CD4-positive, alpha-beta T cell treated with Interleukin-4 for 4 hours (primary cell): ENCODE measurements at places on chromosomes 4 and X.
A peak's percentile ranks its signal among the peaks of the same experiment; 100 is the strongest.

DNA sequence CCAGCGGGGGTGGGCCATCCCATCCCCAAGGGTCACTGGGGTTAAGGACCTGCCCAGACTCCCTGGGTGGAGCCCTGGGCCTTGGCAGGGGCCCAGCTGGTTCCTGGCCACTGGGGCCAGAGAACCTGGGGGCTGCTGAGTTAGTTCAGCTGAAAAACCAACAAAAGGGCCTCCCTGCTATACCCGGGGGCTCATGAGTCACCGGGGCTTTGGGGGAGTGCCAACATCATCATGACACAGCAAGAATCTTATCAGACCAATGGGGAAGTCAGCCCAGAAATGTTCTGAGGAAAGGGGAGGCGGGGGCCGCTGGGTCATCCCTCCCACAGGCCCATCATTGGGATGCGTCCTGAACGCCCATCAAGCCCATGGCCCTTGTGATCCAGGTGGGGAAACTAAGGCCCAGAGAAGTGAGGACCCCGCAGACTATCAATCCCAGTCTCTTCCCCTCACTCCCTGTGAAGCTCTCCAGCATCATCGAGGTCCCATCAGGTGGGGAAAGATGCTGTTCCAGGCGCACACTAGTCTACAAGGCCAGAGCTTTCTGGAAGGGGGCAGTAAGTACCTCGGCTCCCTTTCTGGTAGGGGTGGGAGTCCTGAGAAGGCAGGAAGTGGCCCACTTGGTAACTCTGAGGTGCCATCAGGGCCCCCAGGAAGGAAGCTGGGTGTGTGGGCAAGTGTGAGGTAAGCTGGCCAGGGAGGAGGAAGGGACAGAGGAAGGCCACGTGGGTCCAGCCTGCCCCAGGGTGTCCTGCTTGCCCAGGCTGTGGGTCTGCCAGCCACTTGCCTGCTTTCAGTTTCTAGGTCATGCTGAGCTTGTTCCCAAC, 4.5 kb downstream of the G6PD start:
- DNase-seq: peak; percentile 58

DNA sequence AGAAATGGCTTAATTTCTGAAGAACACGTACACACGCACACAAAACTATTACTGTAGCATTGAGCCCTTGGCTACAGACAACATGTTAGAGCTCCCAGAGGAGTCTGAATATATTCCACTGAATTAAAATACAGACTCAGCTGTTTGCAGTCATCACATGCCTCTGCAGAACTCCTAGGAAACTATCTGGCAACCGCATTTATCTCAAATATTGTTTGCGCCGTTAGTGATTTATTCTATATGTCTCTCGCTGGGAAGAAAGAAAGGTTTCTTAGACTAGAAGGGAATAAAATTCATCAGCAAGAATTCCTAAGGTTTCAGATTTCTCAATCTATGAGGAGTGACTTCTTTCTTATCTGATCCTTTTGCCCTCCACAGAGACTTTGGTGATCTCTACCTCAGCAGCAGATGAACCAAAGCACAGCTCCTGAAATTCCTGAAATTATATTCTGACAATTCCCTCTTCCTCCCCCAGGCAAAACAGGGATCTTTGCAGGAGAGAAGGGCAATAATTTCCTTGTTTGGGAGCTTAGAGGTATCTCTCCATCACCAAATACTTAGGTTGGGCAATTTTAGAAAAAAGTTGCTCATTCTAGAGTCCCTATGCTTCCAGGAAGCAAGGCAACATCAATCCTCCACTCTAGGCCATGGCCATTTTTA, 199.2 kb downstream of the APBB2 start:
- DNase-seq: no peak

DNA sequence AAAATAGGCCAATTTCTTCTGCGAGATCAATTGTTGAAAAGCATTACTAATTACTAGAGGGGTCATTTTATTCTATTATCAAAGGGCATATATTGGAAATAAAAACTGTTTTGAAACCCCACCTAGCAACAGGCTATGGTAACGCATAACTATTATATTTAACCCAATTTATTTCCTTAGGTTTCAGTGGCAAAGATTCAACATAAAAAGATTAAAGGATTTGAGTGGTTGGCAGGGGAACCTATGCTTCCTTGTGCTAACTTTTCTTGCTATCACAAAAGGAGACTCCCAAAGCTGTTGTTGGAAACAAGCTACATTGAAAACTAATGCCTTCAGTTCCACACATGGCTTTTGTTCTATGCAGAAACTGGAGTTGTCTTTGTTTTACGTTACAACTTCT, 166.9 kb upstream of the KLF3 start:
- no peak for DNase-seq

GRCh38 chr4:6887591-6888371, 21.8 kb upstream of the TBC1D14 start:
- no peak for DNase-seq

DNA sequence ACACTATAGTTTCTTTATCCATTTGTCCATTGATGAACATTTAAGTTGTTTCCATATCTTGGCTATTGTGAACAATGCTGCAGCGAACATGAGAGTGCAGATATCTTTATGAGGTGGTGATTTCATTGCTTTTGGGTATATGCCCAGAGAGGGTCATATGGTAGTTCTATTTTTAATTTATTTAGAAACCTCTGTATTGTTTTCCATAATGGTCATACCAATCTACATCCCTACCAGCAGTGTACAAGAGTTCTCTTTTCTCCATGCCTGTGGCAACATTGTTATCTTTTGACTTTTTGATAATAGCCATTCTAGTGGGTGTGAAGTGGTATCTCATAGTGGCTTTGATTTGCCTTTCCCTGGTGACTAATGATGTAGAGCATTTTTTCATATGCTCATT, 48.8 kb downstream of the EDA start:
- no peak for DNase-seq

GRCh38 chr4:74297539-74297938, 10.7 kb upstream of the EPGN start:
- DNase-seq: no peak

GRCh38 chrX:56798339-56798711, 69.3 kb downstream of the NBDY start:
- no peak for DNase-seq

DNA sequence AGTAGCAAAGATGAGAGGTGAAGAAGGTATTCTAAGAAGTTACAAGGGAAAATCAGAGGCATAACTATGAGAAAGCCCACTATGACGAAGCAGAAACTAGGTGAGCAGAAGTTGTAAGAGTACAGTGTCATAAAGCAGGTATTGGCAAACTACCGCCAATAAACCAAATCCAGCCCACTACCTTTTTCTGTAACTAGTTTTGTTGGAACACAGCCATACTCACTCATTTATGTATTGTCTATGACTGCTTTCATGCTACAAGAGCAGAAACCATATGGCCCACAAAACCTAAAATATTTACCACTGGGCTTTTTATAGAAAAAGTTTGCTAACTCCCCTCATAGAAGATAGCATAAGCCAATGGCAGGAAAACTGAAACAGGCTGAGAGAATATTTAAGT, 31.8 kb upstream of the ZCCHC13 start:
- no peak for DNase-seq

DNA sequence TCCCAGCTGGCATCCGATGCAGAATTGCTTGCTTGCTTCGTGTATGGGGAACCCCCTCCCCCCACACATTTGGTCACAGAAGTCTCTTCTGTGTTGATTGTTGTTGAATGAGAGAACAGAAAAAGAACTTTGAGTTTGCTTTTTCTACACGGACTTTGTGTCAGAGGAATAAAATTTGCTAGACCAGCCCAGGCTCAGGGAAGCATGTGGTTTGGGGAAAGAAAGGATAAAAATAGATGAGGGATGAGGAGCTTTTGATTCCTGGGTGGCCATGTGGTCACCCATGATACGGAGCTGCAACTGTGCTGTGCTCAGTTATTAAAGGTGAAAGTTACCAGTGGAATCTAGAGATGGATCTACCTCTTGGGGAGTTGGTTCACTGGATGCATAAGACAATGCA, 34.2 kb upstream of the ESX1 start:
- DNase-seq: no peak

- no peak for DNase-seq
Measured at GRCh38 chrX:71616672-71617529, 1.4 kb downstream of the CXCR3 start.

DNA sequence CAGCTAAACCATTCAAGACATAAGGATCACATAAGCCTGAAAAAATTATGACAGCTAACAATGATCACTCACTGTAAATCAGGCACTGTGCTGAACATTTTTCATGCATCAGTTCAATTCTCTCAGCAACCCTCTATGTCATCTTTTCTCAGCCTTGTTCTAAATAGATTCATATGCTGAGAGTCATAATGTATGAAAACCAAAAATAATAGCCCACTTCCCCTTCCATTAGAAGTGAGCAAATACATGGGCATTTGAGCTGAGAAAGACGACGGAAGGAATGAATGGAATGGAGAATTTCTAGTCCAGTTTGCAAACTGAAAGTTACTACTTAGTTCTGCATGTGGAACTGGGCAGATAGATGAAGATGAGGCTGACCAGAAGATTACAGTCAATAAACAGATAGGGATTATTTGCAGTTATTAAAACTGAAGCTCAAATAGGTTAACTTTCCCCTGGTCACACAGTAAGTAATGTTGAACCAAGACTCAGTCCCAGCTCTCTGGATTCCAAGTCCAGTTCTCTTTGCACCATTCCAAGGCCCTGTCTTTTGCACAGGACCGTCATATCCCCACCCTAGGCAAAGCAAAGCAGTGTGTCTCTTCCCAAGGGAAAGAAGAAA, 1.6 kb upstream of the SH3RF1 start:
- DNase-seq: no peak

- DNase-seq: no peak
Measured at GRCh38 chr4:35965300-35965699, 279.0 kb downstream of the ARAP2 start.

GRCh38 chrX:83145876-83146275, 362.2 kb upstream of the POU3F4 start:
- DNase-seq: no peak

- no peak for DNase-seq
Measured at GRCh38 chr4:7638984-7639789, 204.5 kb upstream of the PSAPL1 start.

GRCh38 chr4:120155287-120155686, 88.6 kb upstream of the MAD2L1 start:
- no peak for DNase-seq

GRCh38 chr4:6017030-6017429, 1.2 kb downstream of the C4orf50 start:
- no peak for DNase-seq

GRCh38 chr4:568351-568652, 7.8 kb downstream of the TMEM271 start:
- no peak for DNase-seq

GRCh38 chr4:183244506-183244905, 75.6 kb downstream of the CLDN22 start:
- DNase-seq: no peak

DNA sequence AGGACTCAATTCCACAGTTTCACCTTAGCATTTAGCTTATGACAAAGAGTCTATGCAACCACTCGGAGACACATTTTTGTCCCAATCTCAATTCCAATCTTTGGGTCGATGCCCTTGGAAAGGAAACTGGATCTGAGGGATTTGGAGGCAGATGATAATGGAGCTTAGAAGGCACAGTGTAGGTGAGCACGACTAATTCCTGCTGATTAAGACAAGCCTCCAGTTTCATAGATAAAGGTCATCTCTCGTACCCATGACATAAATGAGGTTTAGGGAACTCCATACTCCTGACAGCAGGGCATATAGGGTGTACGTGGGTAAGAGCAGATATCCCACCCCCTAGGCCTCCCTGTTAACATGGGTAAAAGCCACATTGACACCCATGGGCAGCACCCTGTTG, 24.4 kb upstream of the ZNF718 start:
- DNase-seq: no peak

GRCh38 chrX:43557792-43558191, 98.3 kb upstream of the MAOA start:
- peak; percentile 58 for DNase-seq

GRCh38 chr4:176755613-176756012, 37.1 kb downstream of the VEGFC start:
- no peak for DNase-seq

- DNase-seq: no peak
Measured at GRCh38 chr4:13840502-13841190, 213.1 kb upstream of the BOD1L1 start.

DNA sequence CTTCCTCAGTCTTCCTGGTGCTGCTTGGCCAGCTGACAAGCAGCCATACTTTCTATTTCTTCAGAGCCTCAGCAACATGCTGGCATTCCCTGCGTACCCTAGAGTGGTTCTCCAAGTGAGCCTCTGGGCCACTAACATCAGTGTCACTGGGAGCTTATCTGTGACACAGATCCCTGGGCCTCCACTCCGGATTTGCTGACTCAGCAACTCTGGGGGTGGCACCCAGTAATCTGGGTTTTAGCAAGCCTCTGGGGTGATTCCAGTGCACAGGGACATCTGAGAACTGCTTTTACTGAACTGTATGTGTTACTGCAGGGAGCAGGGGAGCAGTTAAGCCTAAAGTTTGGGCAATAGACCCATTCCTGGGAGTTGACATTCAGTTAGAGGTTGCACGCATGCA, 28.2 kb upstream of the HMGB3 start:
- no peak for DNase-seq

GRCh38 chrX:18702362-18703195, 4.9 kb upstream of the PPEF1 start:
- no peak for DNase-seq

- no peak for DNase-seq
Measured at GRCh38 chrX:109537324-109537665, 651 bp downstream of the NXT2 start.

DNA sequence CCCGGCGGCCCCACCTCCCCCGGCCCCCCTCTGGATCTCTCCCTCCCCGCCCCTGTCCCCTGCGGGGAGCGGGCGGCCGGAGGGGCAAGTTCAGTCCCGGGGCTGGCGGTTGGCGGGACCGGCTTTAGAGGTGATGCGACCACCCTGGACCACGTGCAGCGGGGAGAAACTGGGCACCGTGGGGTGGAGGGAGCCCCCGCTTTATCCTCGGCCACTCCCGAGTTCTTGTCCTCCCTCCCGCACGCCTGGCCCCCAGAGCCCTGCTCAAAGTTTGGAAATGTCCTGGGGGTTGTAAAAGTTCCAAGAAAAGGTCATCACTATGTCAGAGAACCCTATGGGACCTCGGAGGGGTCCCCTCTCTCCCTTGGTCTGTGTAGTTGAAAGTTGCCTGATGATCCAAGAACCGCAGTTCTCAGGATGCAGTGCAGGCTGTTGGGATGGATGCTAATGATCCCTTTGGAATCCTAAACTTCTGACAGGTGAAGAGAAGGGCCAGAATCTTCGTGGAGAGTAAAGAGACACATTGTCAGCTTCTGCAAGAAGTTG, 411 bp upstream of the VEGFC start:
- no peak for DNase-seq

- no peak for DNase-seq
Measured at GRCh38 chr4:124713185-124713592, 657 bp upstream of the ANKRD50 start.

GRCh38 chrX:46294234-46294633, 251.0 kb downstream of the ZNF674 start:
- no peak for DNase-seq
